Mesenchymal stem cell (in vitro differentiated cells and primary cell): ENCODE measurements at places on chromosomes 7 and 10.
A peak's percentile ranks its signal among the peaks of the same experiment; 100 is the strongest.

- no peak for DNase-seq
Measured at GRCh38 chr10:112000466-112000865, 183.1 kb downstream of the GPAM start.

GRCh38 chr7:85000735-85001350 is 186.0 kb downstream of the SEMA3D start:
- DNase-seq, result no peak

- DNase-seq, result peak; percentile 59
Measured at GRCh38 chr10:29392376-29393021, 103.6 kb downstream of the LYZL1 start.

DNA sequence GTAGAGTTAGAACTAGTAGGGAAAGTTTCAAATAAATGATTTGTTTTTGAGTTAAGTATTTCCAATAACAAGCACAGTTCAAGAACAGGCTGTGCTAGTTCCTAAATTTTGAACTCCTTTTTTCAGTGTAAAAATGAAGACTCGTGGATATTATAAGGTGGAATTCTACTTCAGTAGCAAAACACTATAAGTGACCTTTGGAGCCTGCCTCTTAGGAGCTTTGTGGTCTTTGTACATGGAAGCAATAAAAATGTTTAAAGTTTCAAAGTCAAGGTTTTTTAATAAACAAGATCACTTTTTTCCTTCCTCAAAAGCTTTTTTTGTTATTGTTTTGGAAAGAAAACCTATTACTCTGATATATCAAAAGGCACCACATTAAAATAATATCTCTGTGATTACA is 292.4 kb upstream of the VWC2 start:
- no peak for DNase-seq

GRCh38 chr10:122029499-122030199 is 40.7 kb downstream of the TACC2 start:
- DNase-seq, result no peak

GRCh38 chr10:8700689-8701088 is 646.2 kb downstream of the GATA3 start:
- DNase-seq, result no peak

DNA sequence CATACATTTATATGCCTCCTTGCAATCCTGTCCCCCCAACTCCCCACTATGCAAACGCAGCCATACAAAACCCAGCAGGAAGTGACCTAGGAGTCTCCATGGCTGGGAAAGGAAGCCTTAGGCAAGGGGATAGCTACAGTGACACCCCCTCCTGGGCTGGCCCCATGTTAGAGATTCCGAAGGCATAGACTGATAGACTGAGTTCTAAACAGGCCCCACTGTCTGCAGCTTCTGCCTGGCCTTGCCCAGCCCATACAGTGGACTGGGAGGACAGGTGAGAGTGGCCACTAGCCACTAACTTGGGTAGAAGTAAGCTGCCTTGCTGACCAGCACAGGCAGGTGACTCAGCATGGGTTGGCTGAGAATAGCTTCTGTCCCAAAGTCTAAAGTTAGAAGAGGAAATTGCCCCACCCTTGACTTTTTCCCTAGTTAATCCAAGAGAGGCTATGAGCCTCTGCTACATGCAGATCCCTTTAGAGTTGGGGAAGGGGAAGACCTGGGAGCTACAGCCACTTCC is 106.3 kb downstream of the C10orf105 start:
- DNase-seq, result no peak

DNA sequence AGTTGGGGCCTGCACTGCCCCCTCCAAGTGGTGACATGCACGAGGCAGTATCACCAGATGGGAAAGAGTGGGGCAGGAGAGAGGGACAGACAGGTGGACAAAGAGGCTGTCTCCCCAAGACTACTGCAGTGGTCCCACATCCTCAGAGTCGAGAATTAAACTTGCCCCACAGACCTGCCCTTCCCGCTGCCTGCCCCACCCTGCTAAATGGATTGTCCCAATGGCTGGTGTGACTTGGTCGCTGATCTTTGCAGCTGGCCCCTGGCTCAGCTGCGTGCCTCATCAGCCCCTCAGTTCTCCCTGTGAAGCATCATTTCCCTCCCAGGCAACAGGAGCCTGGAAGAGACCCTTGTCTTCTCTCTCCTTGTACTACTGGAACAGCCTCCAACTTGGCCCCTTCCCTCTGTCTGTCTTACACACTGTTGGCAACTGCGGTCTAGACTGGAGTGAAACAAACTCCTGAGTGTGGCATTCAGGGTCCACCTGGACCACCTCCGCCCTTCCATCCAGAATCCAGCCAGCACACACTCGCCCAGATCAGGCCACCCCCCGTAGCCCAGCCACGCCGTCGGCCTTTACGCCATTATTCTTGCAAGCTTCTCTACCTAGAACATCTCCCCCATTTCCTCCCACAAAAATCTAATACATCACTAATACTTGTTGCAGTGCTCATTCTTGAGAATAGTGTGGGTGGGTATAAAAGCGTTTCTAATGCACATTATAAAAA is 275.1 kb downstream of the CELF2 start:
- DNase-seq, result no peak

DNA sequence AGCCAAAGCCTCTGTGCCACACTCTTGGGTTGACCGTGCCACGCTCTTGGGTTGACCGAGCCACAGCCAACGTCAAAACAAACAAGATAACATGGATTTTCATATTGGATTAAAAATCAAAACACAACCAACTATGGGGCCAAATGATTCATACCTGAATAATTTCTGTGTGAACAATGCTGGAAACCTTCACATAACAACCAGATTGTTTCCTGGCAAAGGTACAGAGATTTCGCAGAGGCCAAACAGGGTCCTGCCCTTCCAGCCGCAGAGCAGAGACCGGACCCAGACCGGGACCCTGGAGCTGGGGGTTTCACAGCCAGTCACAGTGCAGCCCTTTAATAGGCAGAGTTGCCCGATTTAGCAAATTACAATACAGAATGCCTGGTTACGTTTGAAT is 40.5 kb downstream of the ITIH5 start:
- no peak for DNase-seq

- DNase-seq, result no peak
Measured at GRCh38 chr10:47057471-47057870, 146.2 kb downstream of the PTPN20 start.
